ENCODE measurements at places on chromosomes 2 and 18.

GRCh38 chr2:23028106-23028505 lies 356.9 kb upstream of the KLHL29 start:
- no peak for DNase-seq

- DNase-seq = peak; percentile 28
Measured at GRCh38 chr2:239882331-239882732, 142.8 kb downstream of the NDUFA10 start.

GRCh38 chr2:120476141-120476540 lies 130.2 kb downstream of the INHBB start:
- no peak for DNase-seq

DNA sequence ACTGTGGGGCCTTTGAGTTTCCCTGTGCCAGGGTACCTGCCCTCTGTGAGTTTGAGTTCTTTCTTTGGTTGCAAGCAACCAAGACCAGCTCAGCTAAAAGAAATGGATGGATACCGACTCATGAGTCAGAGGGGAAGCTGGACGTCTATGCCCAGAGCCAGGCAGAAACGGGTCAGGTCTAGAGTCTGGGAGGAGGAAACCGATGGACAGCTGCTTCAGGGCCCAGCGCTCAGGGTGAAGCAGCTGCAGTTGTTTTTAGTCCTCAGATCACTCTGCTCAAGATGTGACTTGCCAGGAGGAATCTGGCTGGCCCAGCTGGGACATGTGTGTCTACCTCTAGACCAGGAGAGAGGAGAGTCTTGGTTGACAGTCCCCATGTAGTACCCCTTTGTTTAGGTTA lies 10.1 kb upstream of the TYMS start:
- DNase-seq = no peak

DNA sequence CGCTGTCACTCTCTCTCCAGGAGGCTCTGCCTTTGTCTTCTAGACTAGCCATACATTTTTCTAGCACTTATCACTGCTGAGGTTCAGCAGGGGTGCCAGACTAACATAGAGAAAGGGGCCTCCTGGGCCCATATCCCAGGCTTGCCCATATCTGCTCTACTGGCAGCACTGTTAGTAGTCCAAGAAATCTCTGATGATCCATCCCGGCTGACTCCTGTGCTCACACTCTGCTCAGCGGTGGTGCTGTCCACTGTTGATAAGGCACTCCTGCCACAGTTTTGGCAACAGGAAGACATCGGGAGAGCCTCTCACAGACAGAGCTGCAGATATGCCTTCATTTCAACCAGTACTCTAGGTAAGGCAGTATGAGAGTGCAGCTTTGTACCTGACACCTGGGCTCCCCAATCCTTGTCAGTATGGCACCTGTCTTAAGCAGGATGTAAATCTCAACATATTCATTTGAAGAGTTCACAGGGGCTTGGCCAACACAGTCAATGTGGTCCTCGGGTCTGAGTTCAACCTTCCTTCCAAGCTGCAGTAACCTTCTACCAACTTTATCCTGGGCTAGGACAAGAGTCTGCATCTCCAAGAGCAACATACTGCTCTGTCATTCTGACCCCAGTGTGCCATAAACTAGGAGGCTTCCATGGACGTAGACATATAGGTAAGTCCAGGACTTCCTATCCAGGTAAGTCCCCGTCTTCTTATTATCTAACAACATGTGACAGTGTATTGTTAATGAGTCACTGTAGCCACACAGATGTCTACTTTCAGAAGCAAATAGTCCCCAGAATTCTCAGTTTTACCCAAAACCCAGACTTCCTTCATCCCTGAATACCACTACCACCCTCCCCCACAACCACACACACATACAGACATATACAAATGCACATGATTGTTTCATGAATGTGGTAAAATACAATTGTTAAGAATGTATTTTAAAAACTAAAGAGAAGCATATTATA lies 16.2 kb downstream of the KLF7 start:
- no peak for DNase-seq

DNA sequence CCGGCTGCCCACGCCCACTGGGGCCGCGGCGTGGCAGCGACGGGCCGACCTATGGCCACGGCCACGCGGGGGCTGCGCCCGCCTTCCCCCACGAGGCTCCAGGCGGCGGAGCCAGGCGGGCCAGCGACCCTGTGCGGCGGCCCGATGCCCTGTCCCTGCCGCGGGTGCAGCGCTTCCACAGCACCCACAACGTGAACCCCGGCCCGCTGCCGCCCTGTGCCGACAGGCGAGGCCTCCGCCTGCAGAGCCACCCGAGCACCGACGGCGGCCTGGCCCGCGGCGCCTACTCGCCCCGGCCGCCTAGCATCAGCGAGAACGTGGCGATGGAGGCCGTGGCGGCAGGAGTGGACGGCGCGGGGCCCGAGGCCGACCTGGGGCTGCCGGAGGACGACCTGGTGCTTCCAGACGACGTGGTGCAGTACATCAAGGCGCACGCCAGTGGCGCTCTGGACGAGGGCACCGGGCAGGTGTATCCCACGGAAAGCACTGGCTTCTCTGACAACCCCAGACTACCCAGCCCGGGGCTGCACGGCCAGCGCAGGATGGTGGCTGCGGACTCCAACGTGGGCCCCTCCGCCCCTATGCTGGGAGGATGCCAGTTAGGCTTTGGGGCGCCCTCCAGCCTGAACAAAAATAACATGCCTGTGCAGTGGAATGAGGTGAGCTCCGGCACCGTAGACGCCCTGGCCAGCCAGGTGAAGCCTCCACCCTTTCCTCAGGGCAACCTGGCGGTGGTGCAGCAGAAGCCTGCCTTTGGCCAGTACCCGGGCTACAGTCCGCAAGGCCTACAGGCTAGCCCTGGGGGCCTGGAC lies 253.2 kb downstream of the GLI2 start:
- no peak for DNase-seq

GRCh38 chr18:5350636-5351035 lies 55.1 kb upstream of the ZBTB14 start:
- DNase-seq = no peak

GRCh38 chr2:167729911-167730310 lies 517.5 kb downstream of the STK39 start:
- no peak for DNase-seq

DNA sequence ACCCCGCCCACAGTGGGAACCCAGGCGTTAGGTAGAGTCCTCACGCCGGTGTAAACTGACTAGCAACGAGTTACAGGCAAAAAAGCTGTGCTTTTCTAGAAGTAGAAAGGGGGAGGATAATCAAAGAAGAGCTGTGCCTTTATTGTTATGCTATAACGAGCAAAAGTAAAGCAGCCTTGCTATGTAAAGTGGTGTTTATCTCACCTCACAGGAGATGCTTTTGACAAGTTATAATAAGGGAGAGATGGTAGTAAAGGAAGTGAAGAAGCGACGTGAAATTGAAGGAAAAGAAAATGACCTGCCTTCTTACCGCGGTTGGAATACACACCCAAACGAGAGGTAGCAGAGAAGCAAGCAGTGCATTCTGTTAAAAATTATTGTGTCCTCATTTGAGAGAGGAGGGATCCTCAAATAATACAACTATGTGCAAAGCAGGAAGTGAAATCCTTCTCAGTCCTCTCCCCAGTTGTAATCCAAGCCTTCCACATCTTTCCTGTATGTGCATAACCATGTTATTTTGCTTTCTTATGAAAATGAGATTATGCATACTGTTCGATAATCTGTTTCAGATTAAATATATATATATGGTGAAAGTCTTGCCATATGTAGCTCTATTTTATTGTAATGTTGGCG lies 962 bp downstream of the TANK start:
- no peak for DNase-seq

- no peak for DNase-seq
Measured at GRCh38 chr2:96389736-96390135, 54.2 kb downstream of the NCAPH start.
